ENCODE measurements at places on chromosomes 13 and 19.

GRCh38 chr13:35473802-35474201, 2.7 kb downstream of the MAB21L1 start:
- no peak for DNase-seq

DNA sequence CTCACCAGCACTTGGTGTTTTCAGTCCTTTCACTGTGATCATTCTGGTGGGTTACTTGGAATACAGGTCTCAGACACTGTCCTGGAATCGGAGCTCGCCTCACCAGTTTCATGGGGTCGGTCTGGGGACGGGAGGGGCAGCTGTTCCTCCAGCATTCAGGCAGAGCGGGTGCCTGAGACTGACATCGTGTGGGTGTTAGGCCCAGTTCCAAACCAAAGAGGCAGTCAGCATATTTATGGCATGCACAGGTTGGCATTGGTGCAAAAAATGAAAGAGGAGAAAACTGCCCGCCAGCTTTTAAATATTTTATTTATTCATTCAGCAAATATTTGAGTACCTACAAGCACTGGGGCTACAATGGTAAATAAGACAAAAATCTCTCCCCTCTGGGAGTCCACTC, 20.1 kb downstream of the PLEKHF1 start:
- DNase-seq: no peak

- DNase-seq: peak; percentile 26
These were observed 23.8 kb downstream of the TEX101 start for GRCh38 chr19:43438291-43439031.

DNA sequence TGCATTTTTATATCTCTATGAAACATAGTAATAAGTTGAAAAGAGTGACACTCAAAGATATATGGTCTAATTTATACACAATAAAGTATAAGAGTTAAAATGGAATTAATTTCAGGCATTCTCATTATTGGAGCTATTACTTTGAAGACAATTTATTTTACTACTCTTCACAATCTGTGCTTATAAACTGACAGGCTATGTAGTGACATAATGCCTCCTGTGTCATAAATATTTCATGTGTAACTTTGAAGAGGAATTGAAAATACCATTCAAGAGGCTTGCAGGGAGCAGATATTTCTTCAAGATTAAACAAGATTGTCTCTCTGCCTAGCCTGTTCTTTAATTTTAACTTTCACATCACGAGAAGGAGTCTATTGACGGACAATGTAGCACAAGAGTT, 1881.5 kb upstream of the PCDH20 start:
- no peak for DNase-seq

DNA sequence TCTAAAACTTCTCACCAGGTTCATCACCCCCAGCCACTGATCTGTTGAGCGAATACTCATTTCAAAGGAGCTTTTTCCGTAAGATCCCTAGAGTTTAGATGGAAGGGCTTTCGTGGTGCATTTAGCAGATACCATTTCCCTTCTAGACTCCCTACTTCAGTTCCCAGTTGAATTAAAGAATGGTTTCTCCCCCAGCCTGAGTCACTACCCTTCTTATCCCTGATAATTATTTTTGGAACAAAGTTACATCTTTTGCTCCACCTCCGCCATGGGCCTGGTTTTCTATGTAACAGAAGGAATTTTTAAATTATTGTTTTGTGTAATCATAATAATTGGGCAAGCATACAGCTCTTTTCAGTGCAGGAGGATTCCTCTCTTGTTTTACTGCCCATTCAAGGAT, 22.0 kb downstream of the USPL1 start:
- no peak for DNase-seq

DNA sequence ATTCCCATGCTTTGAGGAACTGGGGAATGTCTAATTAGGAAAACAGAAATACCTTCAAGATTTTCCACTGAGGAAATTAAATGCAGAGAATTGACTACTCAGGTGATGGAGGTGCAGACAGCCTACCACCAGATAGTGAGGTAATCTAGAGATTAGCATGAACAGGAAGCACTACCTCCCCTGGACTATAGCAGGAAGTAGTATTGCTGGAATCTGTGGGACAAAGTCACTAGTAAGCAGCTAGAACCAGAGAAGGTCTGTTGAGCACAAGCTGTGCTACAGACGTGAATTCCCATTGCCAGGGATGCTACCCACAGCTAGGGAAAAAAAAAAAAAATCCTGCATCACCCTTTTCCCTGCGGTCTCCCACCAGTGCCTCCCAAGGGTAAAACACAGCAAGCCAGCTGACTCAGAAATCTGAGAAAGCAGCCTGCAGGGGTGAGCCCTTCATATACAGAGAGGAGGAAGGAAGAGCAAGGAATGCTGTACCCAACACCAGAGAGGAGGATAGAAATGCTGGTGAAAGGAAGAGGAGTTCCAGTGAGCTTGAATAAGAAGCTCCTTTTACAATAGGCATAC, 10.2 kb downstream of the ENOX1 start:
- no peak for DNase-seq

- no peak for DNase-seq
These were observed 738.5 kb downstream of the DIAPH3 start for GRCh38 chr13:59425211-59425741.

Data from CD4-positive, alpha-beta T cell treated with Interleukin-2 at 100 ng/mL for 4 hours (primary cell).